ENCODE measurements at places on chromosomes 16 and 17. TPM values are rescaled to one million over a fixed set of nuclear protein-coding genes. Genes with fewer than 3 reads are reported as not detected.

GRCh38 chr16:83733301-83733700, 74.5 kb upstream of the HSBP1 start:
- no peaks in the 10 kb centered on the region for H3K4me1 ChIP-seq
- H3K36me3 ChIP-seq = no peaks in the 10 kb centered on the region
- no peaks in the 10 kb centered on the region for H3K27me3 ChIP-seq
- DNase-seq = no peak
- H3K4me3 ChIP-seq = no peak overlapping the region

GRCh38 chr16:49514073-49514980, 140.7 kb downstream of the C16orf78 start:
- H3K4me3 ChIP-seq = no peak overlapping the region
- H3K36me3 ChIP-seq = no peaks in the 10 kb centered on the region
- H3K27ac ChIP-seq = no peak overlapping the region
- H3K27me3 ChIP-seq = no peaks in the 10 kb centered on the region

DNA sequence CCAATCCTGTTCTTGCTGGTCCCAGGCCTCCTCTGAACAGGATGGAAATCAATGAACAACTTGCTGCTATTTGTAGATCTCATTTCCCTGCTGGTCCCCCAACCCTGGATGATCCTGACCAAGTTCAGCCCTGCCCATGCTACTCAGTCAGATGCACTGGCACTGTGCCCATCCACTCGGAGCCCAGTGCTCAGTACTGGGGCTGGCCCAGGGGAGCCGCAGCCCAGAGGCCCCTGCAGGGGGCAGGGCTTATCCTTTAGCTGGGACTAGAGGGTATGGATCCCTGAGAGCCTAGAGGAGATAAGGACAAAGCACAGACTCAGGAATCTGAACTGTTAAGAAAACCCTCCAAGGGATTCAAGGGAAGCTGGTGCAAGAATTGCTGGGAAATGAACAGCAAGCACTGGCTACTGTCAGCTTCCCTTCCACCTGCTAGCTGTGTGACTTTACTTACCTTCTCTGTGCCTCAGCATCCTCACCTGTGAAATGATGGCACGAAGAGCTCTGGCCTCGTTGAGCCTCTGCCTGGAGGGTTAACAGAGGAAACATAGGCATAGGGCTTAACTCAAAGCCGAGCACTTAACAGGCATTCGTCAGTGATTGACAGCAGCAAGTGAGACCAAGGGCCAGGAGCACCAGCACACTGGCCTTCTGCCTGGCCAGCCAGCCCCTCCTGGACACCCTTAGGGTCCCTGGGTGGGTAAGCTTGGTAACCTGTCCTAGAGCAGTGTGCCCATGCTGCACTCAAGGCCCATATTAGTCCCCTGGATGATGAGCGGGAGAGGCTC, 29.8 kb upstream of the C1QL1 start:
- no peak for DNase-seq
- H3K27ac ChIP-seq = no peak overlapping the region
- H3K4me1 ChIP-seq = no peaks in the 10 kb centered on the region
- no peaks in the 10 kb centered on the region for H3K27me3 ChIP-seq
- H3K4me3 ChIP-seq = no peak overlapping the region
- no peaks in the 10 kb centered on the region for H3K36me3 ChIP-seq

GRCh38 chr17:75823257-75824041, 20.8 kb downstream of the UNC13D start:
- H3K27ac ChIP-seq = no peak overlapping the region
- no peak for DNase-seq
- peaks cover 45% of the 10 kb centered on the region for H3K4me1 ChIP-seq
- no peak overlapping the region for H3K4me3 ChIP-seq
- H3K27me3 ChIP-seq = no peaks in the 10 kb centered on the region

DNA sequence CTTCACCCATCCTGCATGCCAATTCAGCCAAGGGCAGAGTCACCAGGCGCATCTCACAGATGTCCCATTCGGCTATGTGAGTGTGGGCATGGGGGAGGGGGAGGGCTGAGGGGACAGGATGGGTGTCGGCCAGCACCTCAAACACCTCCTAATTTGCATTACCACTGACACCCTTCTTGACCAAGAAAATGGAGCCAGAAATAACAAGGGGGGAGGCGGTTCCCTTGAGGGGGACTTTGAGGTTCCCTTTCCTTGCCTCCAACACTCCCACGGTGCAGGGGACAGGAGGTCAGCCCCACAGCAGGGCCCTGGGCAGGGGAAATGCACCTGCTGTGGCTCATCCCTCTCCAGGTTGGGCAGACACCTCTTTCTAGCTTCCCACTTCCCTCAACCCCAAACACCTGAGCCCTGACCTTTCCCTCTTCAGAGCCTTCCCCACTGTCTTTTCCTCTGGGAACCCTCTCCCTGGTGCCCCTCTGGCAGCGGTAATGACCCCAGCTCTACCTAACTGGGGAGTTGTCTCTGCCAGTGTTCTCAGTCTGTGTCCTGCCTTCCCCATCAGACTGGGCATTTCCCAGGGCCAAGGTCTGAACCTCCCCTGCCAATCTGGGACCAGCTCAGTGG, 18.2 kb upstream of the TBX21 start:
- H3K27me3 ChIP-seq = peaks cover 29% of the 10 kb centered on the region
- no peak overlapping the region for H3K4me3 ChIP-seq
- peaks cover 18% of the 10 kb centered on the region for H3K36me3 ChIP-seq
- H3K4me1 ChIP-seq = no peaks in the 10 kb centered on the region

The MYH13 gene
- total RNA-seq = not detected

DNA sequence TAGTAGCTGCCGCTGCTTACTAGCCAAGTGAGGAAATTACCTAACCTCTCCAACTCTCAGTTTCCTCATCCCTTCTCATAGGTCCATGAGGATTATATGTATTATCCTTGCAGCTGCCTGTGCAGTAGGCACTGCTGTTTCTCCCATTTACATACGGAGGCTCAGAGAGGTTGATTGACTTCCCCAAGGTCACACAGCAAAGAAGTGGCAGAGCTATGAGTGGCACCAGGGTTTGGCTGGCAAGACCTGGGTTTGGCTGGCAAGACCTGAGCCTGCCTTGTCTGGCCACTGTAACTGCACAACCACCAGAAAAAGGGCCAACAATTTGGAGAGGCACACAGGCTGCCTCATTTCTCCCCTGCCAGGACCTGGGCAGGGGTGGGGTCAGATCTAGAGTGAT, 2.5 kb upstream of the NDRG4 start:
- no peak overlapping the region for H3K27ac ChIP-seq
- DNase-seq = no peak
- peaks cover 22% of the 10 kb centered on the region for H3K4me1 ChIP-seq

GRCh38 chr16:12833926-12834325, 30.2 kb upstream of the CPPED1 start:
- no peak for DNase-seq
- H3K27ac ChIP-seq = no peak overlapping the region
- no peak overlapping the region for H3K4me3 ChIP-seq
- H3K27me3 ChIP-seq = no peaks in the 10 kb centered on the region
- H3K36me3 ChIP-seq = no peaks in the 10 kb centered on the region

- no peak for DNase-seq
- H3K4me3 ChIP-seq = no peak overlapping the region
- peaks cover 3% of the 10 kb centered on the region for H3K36me3 ChIP-seq
Measured at GRCh38 chr17:76053246-76054111, 18.8 kb downstream of the SRP68 start.

DNA sequence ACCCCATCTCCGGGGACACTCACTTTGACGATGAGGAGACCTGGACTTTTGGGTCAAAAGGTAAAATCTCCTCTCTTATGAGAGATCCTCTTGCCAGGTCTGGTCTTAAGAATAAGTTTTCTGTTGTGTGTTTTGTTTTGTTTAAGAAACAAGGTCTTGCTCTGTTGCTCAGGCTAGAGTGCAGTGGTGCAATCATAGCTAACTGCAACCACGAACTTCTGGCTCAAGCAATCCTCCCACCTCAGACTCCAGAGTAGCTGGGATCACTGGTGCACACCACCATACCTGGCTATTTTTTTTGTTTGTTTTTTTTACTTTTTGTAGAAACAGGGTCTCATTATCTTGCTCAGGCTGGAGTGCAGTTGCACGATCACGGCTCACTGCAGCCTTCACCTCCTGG, 4.1 kb downstream of the MMP25 start:
- H3K36me3 ChIP-seq = peaks cover 13% of the 10 kb centered on the region
- H3K27ac ChIP-seq = no peak overlapping the region
- DNase-seq = no peak
- peaks cover 16% of the 10 kb centered on the region for H3K4me1 ChIP-seq
- H3K4me3 ChIP-seq = no peak overlapping the region

The IRX3 gene
- total RNA-seq = 1.3 TPM

GRCh38 chr17:71484546-71484945, 636.3 kb upstream of the SOX9 start:
- no peaks in the 10 kb centered on the region for H3K36me3 ChIP-seq
- no peak overlapping the region for H3K27ac ChIP-seq
- no peaks in the 10 kb centered on the region for H3K27me3 ChIP-seq
- DNase-seq = no peak

DNA sequence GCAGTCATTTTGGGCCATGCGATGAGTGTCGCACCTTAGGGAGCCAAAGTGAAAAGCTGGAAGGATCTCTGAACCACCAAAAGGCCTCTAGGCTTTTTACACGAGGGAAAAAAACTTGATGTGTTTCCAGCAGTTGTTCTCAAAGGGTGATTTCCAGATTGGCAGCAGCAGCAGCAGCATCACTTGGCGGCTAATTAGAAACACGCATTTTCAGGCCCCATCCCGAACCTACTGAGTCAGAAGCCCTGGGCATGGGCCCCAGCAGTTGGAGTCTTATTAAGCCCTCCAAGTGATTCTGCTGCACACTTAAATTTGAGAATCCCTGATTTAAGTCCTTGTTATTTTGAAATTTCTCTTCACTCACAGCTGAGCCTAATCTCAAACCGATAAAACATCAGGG, 25.3 kb upstream of the PYY start:
- H3K4me3 ChIP-seq = no peak overlapping the region
- H3K27me3 ChIP-seq = peaks cover 74% of the 10 kb centered on the region
- no peak overlapping the region for H3K27ac ChIP-seq
- no peaks in the 10 kb centered on the region for H3K36me3 ChIP-seq
- DNase-seq = no peak

All from tibial nerve (tissue), 4 donors.